ENCODE measurements at places on chromosomes 5 and 9. TPM values are rescaled to one million over a fixed set of nuclear protein-coding genes. Genes with fewer than 3 reads are reported as not detected.

DNA sequence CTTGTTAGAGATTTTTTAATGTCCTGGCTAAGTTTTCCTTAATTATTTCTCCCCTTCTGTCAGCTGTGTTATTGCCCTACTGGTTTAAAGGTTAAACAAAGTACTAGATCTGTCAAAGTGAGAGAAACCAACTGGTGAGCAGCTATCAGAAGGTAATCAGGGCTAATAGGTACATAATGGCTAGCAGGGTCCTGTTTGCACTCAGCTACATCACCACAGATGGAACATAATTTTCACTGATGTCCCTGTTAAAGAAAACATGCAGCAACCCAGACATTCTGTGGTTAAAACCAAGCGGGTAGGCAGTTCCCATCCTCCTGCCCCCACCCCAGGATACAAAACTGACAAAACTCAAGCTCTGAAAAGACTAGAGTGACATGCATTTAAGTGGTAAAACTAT, 473.9 kb downstream of the NR2F1-AS1 start:
- no peak for DNase-seq

GRCh38 chr5:78591972-78592700, 56.4 kb downstream of the LHFPL2 start:
- no peak for DNase-seq

DNA sequence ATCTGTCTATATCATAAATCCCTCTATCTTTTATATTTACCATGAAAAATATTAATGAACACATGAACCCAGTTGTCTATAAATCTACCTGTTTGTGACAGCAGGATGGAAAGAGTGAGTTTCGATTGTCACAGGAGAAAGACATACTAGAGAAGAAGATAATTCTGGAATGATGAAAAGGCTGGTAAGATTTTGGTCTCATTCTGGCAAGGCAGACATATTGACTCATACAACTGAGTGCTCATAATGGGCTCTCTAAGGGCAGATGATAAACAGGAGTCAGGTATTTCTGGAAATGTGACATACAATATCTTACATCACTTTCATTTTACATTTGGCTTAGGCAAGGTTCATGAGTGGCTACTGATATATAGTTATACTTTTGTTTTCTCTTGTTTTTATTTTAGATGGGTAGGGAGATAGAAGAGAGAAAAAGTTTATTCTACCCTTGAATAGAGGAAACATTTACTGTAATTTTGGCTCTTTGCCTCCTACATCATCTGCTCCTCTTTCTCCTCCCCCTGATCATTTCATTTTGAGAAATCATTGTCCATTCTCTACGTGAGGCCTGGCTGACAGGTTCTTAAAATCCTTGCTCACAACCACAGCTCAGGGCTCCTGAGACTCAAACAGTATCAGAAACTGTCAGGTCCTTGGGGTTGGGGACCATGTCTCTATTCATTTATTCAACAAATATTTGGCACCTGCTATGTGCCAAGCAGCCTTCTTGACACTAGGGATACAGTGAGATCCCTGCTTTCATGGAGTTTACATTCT, 14.4 kb downstream of the ELOVL7 start:
- peak; percentile 27 for DNase-seq

GRCh38 chr9:134707031-134707680, 65.6 kb downstream of the COL5A1 start:
- DNase-seq = no peak

GRCh38 chr5:2320611-2321010, 430.9 kb downstream of the IRX2 start:
- no peak for DNase-seq

The NFIL3 gene
- 246 TPM for total RNA-seq

GRCh38 chr5:14482085-14482484, 99.5 kb upstream of the OTULINL start:
- DNase-seq = no peak

The FAT2 gene
- total RNA-seq = not detected
